Adrenal gland (tissue), 19 donors: ENCODE measurements at places on chromosomes 1 and 21.
A peak's percentile ranks its signal among the peaks of the same experiment; 100 is the strongest.

DNA sequence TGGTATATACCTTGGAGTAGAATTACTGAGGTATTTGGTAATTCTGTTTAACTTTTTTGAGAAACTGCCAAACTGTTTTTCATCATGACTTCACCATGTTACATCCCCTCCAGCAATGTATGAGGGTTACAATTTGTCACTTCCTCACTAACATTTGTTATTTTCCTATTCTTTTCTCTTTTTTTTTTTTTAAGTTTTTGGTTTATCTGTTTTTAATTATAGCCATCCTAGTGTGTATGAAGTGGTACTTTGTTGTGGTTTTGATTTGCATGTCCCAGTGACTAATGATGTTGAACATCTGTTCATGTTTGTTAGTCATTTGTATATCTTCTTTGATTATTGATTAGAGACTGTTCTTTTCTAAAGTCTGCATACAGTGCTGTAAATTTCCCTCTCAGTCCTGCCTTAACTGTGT lies 147.3 kb downstream of the HS2ST1 start:
- DNase-seq = no peak

GRCh38 chr1:66733348-66734017 lies 18.8 kb upstream of the DYNLT5 start:
- no peak for DNase-seq

- DNase-seq = peak; percentile 68
Measured at GRCh38 chr1:160951443-160952128, 3.0 kb downstream of the ITLN2 start.

DNA sequence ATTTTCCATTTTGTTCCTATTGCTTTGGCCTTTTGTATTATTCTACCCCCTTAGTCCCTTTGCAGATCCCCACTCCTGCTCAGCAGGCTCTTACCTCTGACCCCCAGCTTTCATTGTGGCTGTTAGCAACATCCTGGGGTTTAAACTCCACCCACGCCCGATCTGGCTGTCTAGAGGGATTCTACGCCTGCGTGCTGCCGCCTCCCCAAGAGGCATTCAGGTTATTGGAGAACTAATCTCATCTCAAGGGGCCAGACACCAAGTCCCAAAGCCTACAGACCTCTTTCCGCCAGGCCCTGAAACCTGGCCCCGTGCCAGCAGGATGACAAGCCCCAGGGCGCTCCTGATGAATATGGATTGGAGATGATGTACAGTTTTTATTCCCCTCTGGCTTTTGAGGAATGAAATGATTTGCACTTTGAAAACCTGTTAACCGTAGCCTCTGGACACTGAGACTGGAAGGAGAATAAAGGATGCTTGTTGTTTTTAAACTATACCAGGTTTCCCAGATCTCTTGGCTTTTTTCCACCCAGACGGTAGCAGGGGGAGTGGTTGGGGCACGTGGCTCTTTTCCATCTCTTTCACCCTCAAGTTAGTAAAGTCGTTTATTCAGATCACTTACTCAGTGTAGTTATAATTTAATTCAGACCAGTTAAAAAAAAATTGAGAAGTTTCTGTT lies 14.5 kb upstream of the IKBKE start:
- DNase-seq = no peak

- no peak for DNase-seq
Measured at GRCh38 chr1:80656014-80656636, 1144.6 kb upstream of the ADGRL2 start.

GRCh38 chr1:182259229-182259872 lies 132.2 kb downstream of the GLUL start:
- DNase-seq = peak; percentile 79

GRCh38 chr1:74590288-74590687 lies 77.9 kb upstream of the LRRC53 start:
- DNase-seq = no peak
